ENCODE measurements at places on chromosomes 3 and 15. TPM values are rescaled to one million over a fixed set of nuclear protein-coding genes. Genes with fewer than 3 reads are reported as not detected.

SERINC4 gene
- 0.44 TPM for total RNA-seq

DNA sequence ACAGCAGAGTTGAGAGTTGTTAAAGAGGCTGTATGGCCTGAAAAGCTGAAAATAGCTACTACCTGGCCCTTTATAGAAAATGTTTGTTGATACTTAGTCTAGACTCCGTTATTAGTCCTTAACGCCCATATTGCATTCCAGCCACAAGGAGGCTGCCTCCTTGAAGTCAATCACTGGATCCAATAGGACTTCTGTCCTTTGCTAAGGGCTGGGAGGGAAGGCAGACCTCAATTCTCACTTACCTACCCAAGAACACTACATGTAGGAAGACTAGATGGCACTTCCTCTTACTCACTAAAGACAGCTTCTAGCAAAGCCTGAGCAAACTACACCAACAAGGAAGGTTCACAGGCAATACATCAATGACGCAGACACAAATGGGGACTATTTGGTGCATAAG is 139.5 kb upstream of the HACD2 start:
- H3K27ac ChIP-seq = no peak overlapping the region
- no peak for DNase-seq
- H3K27me3 ChIP-seq = peaks cover under 1% of the 10 kb centered on the region
- H3K36me3 ChIP-seq = no peaks in the 10 kb centered on the region
- H3K4me3 ChIP-seq = no peak overlapping the region

DNA sequence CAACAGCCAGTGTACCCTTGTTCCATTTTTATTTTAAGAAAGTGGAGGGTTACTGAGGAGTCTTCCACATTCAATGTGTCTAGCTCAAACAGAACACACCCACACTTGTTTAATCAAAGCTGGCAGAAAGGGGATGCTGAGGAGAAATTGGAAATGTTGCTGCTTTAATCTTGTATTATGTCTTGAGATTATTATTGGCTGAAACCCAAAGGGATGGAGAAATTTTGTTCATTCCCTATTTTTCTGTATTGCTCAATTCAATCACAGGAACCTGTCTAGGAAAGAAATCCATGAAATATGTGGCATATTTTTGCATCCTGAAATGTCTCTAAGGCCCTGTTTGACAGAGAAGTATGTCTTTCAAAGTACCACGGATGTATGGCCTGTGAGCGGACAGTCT is 238.0 kb downstream of the MYRIP start:
- H3K4me1 ChIP-seq = no peaks in the 10 kb centered on the region
- H3K4me3 ChIP-seq = no peak overlapping the region
- no peak overlapping the region for H3K27ac ChIP-seq

DNA sequence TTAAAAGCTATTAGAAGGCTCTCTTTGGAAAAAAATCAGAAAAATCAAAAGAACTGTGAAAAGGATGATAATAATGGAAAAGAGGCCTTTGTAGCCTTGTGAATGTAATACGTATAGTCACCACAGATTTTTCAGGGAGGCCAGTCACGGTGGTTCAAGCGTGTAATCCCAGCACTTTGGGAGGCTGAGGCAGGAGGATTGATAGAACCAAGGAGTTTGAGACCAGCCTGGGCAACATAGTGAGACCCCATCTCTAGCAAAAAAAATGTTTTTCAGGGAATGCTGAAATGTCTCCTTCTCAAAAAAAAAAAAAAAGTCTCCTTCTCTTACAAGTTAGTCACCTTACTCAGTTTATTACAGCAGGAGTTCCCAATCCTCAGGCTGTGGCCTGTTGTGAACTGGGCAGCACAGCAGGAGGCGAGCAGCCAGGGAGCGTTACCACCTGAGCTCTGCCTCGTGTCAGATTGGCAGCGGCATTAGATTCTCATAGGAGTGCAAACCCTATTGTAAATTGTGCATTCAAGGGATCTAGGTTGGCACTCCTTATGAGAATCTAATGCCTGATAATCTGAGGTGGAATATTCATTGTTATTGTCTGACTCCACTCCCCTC is 15.9 kb downstream of the ARIH1 start:
- H3K4me1 ChIP-seq = peaks cover 100% of the 10 kb centered on the region
- H3K4me3 ChIP-seq = no peak overlapping the region
- H3K27ac ChIP-seq = no peak overlapping the region
- H3K36me3 ChIP-seq = no peaks in the 10 kb centered on the region
- no peaks in the 10 kb centered on the region for H3K27me3 ChIP-seq
- no peak for DNase-seq

C3orf85 gene
- not detected for total RNA-seq
